ENCODE measurements at places on chromosomes 16 and 17. TPM values are rescaled to one million over a fixed set of nuclear protein-coding genes. Genes with fewer than 3 reads are reported as not detected.

The SLFN12L gene
- total RNA-seq: 0.11 TPM

The ABCA6 gene
- 7.9 TPM for total RNA-seq

The SALL1 gene
- 6.0 TPM for total RNA-seq

The TMC7 gene
- total RNA-seq: 0.50 TPM

The KCNAB3 gene
- 1.00 TPM for total RNA-seq

The NPIPA5 gene
- 2.2 TPM for total RNA-seq

The NEUROD2 gene
- not detected for total RNA-seq

The KIFC3 gene
- 81.3 TPM for total RNA-seq

The PRCD gene
- 2.4 TPM for total RNA-seq

The ALOX12 gene
- total RNA-seq: 0.75 TPM

The DHRS7C gene
- total RNA-seq: not detected

The CCDC154 gene
- 0.22 TPM for total RNA-seq

The FBXW10 gene
- total RNA-seq: 0.12 TPM

The CLEC19A gene
- total RNA-seq: not detected

The POLG2 gene
- total RNA-seq: 12.9 TPM

The CCL18 gene
- total RNA-seq: not detected

The CCL14 gene
- total RNA-seq: not detected

The KRT23 gene
- total RNA-seq: 0.55 TPM

The GRAPL gene
- not detected for total RNA-seq

The ANKFY1 gene
- total RNA-seq: 49.6 TPM

The ST6GALNAC1 gene
- not detected for total RNA-seq

The CDK5R1 gene
- 1.00 TPM for total RNA-seq

The LGALS9B gene
- total RNA-seq: not detected

The SLC9A5 gene
- total RNA-seq: 1.4 TPM

The HOXB7 gene
- 1.4 TPM for total RNA-seq

The NPW gene
- total RNA-seq: 0.33 TPM

The USP22 gene
- 262 TPM for total RNA-seq

The CYGB gene
- 9.5 TPM for total RNA-seq

The NT5M gene
- total RNA-seq: 2.2 TPM

The MSI2 gene
- total RNA-seq: 19.1 TPM

The B4GALNT2 gene
- not detected for total RNA-seq

The MEIOC gene
- total RNA-seq: 0.22 TPM
